ENCODE measurements at places on chromosomes 11 and 22.

GRCh38 chr11:61034111-61034510, 62.6 kb downstream of the CD6 start:
- DNase-seq: no peak

- no peak for DNase-seq
These were observed 46.0 kb downstream of the PPARA start for GRCh38 chr22:46196278-46196677.

DNA sequence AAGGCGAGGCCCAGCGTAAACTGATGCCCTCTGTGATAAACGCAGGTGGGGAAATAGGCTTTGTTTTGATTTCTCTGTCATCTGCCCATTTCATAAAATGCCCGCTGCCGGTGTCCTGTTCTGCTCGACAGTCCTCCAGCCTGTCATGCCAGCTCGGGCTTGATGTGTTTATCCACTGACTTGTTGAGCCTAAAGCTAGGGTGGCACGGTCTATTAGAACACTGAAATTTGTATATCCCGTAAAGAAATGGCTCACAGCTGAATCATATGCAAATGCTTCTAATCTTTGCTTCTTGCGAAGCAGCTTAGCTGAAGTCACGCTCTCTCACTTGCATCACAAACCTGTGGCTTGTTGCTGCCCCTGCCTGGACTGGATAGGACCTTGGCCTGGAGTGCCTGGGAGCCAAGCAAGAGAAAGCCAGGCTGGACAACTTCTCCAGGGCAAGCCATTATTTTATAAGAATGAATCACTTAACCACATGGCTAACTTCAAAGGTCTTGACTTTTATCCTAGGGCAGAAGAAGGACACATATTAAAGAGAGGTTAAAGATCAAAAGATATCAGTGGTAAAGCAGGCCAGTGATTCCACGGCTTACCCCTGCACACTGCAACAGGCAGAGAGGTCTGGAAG, 33.1 kb downstream of the EHF start:
- DNase-seq: no peak

DNA sequence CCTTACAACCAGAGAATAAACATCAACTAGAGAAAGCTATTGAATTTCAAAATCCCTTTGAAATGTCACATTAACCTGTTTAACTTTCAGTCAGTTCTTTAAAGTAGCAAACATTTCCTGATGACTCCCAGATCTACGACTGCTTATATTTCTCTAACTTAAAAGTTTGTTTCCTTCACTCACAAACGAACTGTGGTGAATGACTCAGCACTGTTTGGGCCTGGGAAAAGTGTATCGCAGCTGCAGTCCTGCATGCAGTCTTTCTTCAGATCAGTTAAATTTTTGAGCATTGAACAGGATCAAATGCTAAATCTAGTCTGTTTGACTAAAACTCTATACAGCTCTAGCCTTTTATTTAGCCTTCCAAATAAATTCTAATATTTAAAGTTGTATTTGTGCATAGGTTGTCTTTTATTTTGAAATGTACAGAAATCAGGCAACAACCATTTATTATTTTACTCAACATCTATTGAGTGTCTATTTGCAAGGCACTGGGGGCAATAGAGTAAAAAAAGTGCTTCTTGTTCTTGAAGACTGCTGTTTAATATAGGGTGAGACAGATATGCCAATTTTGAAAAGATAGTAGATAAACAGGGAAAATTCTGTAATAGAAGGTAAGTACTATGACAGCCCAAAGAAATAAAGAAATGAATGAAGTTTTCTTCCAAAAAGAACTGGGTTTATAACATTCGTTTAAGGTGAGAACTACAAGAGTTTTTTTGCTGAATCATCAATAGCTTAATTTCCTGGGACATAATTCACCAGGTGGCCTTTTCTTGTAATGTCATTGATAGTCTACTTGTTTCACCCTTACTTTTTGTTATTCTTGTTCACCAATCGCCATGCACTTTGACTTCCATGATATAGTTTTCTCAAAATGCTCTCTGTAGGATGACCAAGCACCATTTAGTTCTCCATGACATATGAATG, 235.4 kb downstream of the METTL15 start:
- DNase-seq: no peak

DNA sequence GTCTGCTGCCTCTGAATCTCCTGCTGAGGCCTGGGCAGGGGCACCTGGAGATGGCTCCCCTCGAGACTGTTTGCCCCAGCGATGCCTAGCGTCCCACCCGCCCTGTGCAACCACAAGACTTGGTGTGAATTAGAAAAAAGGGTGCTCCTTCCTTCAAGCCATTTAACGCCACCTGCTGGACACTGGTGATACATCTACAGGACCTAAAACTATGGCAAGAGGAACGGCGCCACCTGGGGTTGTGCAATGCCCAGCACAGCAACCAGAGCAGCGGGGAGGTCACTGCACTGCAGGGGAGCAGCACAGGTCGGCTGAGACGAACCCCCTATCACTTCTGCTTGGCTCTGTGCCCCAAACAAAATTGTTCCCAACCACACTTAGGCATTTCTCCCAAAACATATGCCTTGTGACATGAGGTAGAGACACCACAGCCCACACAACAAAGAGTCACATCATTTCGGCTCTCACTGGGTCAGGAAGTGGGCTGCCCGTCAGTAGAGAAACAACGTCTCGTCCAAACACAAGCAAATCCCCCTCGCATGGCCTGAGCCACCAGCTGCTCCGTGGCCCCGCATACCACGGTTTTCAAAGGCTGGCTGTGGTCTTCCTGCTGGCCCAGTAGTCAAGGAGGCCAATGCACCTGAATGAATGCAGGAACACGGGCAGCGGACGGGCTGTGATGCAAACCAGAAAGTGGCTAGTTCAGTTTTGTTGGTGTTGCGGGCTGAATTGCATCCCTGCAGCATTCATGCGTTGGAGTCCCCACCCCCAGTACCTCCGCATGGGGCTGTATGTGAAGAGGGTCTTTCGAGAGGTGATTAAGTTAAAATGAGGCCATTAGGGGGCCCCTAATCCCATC, 171.9 kb downstream of the SHANK2 start:
- no peak for DNase-seq
